ENCODE measurements at places on chromosomes 1 and 21.

DNA sequence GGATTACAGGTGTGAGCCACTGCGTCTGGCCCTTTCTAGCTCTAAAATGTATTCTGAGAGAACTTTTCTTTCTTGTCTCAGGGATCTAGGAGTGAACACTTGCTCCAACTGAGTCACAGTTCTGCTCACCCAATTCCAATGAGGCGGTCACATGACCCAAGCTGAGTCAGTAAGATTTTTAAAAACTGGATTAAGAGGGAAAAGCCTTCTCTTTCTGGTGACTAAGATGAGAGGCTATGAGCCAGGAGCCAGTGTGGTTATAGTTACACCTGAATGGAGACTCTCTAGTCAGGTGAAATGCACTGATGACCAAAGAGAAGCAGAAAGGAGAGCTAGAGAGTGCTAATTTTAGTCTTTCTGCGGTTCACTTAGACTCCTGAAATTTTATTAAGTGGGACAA lies 9.5 kb upstream of the DEPDC1 start:
- DNase-seq, result no peak

DNA sequence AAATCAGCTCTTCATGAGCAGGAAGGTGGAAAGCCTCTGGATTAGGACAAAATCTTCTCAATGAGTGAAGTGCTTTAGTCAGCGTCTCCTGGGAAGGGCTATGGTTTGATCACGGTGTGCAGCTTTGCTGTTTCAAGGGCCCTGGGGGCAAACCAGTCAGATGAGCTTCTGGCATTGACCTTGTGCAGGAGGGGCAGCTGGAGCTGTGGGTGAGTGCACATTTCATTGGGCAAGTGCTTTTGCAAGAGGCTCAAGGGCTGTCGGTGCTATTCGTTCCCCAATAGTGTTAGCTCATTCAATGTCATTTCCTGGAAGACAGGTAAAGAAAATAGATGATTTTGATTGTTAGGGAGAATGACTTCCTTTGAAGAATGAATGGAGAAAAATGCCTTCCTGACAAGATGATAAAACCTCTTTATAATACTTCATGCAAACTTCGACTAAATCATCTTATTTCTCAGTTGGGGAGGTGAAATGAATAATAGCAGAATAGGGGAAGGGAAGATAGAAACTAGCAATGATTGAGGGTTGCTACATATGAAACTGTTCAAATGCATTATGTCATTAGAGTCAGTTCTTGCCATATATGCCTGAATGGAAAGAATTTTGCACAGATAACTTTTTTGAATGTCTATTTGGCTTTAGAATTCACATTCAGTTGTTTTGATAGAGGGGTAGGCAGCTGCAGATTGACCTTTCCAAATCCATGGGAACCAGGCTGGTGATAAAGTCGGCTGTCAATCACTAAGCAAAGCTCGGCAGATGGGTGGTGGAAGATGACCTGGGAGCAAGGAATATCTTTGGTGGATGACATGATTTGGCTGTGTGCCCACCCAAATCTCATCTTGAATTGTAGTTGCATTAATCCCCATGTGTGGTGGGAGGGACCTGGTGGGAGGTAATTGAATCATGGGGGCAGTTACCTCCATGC lies 12.9 kb upstream of the DISC1 start:
- DNase-seq, result peak; percentile 10

DNA sequence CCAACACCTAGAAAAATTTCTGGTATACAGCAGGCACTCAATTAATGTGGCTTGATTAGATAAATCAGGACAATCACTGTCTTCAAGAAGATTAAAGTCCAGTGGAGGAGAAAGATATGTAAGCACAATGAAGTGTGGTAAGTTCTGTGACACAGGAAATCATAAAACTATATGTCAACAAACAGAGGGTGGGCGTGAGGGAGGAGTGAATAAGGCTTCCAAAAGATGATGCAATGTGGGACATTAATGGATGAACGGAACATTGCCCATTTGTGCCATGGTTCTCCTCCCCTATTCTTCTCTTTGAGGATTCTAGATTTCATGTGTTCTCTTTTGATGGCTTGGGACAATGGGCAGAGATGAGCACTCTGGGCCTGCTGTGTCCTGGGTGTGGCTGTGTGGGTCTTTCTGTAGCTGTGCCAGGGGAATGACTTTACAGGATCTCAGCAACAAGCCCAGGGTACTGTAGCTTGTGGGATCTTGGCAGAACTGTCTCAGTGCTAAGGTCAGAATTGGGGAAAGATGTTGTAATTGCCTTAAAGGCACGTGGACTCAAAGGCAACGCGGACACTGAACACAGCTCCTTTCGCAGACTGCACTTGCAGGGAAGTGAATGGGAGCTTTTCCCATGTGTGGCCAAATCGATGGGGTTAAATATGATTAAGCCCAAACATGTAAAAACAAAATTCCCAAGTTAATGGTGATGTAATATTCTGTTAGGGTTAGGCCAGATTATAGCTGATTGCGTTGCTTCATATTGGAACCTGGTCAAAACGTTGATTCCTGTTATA lies 366.9 kb downstream of the TGFB2 start:
- DNase-seq, result no peak

DNA sequence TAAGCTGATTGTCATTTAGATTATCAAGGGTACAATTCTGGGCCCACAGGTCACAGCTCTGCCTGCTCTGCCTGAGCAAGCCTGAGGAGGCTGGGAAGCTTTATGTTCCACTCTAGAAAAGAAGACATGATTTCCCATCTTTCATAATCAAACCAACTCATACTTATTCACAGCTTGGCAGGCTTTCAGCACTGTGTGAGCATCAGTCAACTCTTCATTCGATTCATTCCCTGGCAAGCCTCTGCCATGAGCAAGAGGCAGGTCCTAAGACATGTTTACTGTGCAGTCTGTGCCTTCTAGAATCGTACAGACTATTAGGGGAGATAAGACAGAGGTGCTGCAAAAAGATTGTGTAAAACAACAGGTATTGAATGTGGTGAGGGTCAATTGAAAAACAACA lies 24.5 kb upstream of the KIRREL1 start:
- no peak for DNase-seq

- no peak for DNase-seq
Measured at GRCh38 chr1:41357451-41358101, 3.7 kb upstream of the FOXO6 start.

DNA sequence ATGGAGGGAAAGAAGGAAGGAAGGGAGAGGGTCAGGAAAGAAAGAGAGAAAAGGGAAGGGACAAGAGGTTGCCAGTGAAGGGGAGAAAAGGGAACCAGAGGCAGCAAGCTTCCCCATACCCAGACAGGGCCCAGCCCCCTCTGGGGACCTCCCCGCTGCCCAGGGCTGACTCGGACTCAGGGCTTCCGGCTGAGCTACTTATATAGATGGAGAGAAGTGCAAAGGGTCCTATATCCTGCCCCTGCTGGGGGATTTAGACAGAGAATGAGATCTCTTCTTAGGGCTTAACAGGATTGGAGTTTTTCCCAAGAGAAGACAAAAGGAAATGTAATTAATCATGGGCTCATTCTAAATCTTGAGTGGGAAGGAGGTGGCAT lies at the start of gene ETV3L:
ETV3L (minus strand) TSS at position 176 of the 377 bp plus-strand sequence. CDS start 285 bp downstream, outside the sequence.
- DNase-seq, result no peak

DNA sequence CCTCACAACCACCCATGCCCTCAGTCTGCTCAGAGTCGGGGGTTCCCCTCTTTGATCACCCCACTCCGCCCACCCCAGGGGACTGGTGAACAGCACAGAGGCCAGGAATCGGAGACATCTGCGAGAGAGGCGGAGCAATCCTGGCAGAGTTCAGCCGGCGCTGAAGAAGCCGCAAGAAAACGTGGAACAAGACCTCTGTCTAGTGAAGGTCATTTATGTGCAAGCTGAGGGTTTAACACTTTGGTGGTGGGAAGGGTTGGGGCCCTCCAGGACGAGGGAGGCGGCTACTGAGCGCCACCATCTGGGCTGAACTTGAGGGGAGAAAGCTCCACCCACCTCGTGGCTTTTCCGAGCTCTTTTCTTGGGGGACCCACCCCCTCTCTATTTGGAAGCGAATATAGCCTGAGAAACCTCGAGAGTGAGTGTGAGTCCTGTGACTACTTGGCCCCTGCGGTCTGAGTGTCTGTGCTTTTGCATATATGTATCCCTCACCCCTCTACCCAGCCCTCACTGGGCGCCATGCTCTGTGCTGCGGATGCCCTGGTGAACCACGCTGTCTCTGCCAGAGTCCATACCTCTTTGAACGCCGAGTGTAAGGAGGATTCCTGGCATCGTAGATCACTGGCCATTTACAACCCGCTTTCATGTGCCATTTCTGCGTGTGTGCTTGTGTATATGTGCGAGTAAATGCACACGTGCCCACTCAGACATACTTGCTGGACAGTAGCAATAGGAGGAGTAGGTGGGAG lies 1.2 kb upstream of the EPHA10 start:
- DNase-seq, result no peak

DNA sequence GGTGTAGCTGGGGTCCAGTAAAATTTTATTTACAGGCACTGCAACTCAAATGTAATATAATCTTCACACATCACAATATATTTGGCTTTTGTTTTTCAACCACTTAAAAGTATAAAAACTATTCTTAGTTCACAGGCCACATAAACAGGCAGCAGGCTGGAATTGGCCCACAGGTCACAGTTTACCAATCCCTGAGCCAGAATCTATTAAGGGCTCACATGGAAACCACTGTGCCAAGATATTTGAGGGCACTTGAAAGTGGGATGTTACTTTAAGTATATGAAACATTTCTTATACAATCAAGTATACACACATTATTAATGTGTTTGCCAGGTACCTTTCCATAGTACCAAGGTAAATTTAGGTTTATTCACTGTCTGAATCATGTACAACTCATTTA lies 71.9 kb upstream of the PRDX6 start:
- DNase-seq, result no peak

GRCh38 chr1:160009081-160009480 lies 22.7 kb downstream of the PIGM start:
- DNase-seq, result no peak

DNA sequence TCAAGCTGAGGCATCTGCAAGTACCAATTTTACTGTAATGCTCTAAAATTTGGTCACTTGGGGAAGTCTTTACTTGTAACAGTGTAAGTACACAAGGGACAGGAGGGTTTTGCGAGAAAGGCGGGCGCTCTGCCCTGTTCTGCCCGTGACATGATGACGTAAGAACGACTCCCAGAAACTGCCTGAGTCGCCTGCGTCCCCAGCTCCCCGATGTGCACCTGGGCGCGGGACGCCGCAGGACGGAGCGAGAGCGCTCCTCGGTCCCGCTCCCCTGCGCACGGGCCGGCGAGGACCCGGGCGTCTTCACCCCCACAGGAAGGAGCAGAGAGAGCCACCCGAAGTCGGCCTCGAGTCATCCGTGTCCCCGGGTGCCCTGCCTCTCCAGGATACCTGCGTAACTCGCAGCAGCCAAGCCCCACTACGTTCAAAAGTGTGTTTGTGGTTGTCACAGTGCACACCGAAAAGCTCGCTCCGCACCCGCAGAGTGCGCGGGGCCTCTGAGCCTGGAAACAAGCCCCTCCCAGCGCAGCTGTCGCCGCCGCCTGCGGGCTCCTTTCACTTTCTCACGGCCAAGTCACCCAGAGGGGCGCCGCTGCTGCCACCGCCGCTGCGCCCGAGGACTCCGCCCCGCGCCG lies 3.3 kb upstream of the ZBTB18 start:
- no peak for DNase-seq

DNA sequence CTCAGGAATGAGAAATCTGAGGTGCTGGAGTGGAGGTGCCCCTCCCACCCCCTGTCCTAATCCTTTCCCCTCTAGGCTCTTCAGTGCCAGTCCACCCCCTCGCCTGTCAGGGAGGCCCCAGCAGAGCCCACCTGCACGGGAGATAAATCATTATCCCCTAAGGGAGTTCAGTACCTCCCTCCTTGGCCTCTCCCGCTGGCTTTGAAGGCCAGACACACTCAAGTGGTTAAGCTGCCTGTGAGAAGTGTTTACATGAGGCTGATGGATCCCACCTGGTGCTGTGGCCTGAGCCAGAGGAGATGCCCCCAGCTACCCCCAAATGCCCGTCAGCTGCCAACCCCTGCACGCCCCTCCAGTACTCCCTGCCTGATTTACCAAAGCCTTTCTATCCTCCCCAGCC lies 3.7 kb downstream of the RSPO1 start:
- no peak for DNase-seq

GRCh38 chr1:193494368-193494767 lies 308.0 kb upstream of the B3GALT2 start:
- no peak for DNase-seq

GRCh38 chr1:248243204-248243603 lies 12.0 kb downstream of the OR2M4 start:
- DNase-seq, result peak; percentile 2

DNA sequence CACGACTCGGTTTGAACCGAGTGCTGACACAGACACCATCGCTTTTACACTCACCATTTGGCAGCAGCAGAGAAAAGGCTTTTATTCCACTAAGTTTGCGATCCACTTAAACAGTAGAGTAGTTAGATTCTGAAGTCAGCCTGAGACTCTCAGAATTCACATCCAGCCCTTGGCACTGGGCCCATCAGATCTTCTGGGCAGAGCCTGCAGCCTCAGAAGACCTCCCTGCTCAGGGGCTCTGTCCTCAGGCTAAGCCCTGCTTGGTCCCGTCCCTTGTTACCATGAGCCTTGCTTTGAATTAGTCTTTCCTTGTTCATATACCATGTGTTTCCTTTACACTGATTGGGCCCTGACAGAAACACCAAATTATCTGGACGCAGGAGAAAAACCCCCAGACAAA lies 41.4 kb upstream of the AJAP1 start:
- DNase-seq, result no peak

DNA sequence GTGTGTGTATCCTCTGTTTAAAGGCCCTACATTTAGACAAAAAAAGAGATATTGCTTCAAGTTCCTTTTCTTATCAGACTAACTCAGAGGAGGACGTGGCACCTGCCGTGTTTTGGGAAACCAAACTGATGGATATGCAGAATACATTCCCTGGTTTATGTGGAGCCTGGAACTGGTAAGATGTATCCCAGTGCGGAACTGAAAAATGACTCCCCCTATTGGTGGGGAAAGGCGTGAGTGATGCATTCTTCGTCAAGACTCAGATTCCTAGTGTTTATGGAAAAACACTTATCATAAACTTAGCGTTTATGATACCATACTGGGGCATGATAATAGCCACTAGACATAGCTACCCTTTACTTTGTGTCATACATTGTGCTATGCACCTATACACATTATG lies 154.2 kb downstream of the ZNF326 start:
- no peak for DNase-seq

DNA sequence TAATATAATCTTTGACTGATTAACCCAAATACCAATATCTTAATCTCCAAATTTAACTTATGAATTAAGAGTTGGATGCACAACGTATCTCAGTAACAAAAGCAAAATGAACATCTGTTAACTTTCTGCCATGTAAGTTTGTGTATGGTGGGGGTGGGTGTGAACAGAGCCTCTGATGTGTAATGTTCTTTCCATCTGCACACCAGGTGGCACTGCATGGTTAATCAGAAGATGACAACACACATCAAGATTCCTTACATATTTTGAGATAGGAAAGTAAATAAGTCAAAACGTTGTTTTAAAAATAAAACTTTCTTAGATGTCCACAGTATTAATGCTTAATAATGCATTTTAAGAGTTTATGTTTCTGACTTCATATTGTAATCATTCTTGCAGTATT lies 251.9 kb downstream of the DPYD start:
- no peak for DNase-seq

- no peak for DNase-seq
Measured at GRCh38 chr1:167938080-167938636, 1.3 kb upstream of the MPC2 start.

- DNase-seq, result peak; percentile 62
Measured at GRCh38 chr1:209860293-209860881, 32.6 kb downstream of the UTP25 start.

- no peak for DNase-seq
Measured at GRCh38 chr1:169590932-169591331, 4.7 kb upstream of the F5 start.

- DNase-seq, result no peak
Measured at GRCh38 chr21:45225041-45225740, 62.5 kb downstream of the POFUT2 start.

Data from NK-92 treated with Interleukin-12 subunit alpha and Interleukin-12 subunit beta, amount 100 ng/mL, for 24 hours (cell line).